Activated CD4-positive, alpha-beta T cell treated with anti-CD3 and anti-CD28 coated beads for 4 hours (primary cell): ENCODE measurements at places on chromosomes 16 and 17.

- peak; percentile 87 for DNase-seq
Observed at GRCh38 chr16:58511933-58512815, 3.1 kb upstream of the SETD6 start.

DNA sequence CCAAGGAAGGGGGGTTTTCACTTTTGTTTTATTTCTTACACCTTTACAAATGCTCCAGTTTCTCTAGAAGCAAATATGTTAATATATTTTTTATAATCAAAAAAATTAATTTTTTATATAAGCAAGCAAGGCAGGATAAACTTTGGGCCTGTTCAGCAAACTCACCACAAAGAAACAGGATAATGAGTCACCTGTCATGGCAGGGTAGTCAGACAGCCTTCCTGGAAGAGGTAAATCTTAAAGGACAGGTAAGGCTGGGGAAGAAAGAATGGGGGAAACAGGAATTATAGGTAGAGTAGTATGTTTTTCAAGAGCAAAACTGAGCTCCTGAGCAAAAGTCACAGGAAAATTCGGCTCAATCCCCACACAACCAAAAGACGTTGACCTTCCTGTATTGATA, 186.3 kb upstream of the SOX9 start:
- DNase-seq, result no peak

DNA sequence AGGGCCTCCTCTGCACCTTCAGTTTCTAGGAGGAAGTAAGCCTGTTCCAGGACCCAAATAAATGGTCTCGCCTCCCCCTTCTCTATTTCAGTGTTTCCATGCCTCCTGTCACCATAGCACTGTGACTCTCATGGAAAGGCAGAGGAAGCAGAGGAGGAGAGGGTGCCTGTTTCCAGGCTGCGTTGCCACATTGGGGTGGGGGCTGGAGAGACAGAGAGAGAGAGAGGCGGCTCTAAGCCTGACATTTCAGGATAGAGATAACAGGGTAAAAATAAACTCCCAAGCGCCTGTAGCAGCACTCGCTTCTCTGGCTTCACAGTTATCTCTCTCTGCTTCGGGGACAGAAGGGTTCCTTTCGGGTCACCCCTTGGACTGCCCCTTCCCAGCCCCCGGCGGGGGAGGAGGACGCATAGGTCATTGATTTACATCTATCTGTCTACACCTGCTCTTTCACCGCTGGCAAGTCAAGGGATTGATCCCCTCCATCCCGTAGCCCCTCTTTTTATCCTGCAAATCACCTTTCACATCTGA, 71.2 kb upstream of the MRTFB start:
- DNase-seq, result no peak

GRCh38 chr17:17700251-17700969, 19.2 kb downstream of the RAI1 start:
- no peak for DNase-seq

- no peak for DNase-seq
Observed at GRCh38 chr17:39652587-39653315, 12.4 kb upstream of the TCAP start.

DNA sequence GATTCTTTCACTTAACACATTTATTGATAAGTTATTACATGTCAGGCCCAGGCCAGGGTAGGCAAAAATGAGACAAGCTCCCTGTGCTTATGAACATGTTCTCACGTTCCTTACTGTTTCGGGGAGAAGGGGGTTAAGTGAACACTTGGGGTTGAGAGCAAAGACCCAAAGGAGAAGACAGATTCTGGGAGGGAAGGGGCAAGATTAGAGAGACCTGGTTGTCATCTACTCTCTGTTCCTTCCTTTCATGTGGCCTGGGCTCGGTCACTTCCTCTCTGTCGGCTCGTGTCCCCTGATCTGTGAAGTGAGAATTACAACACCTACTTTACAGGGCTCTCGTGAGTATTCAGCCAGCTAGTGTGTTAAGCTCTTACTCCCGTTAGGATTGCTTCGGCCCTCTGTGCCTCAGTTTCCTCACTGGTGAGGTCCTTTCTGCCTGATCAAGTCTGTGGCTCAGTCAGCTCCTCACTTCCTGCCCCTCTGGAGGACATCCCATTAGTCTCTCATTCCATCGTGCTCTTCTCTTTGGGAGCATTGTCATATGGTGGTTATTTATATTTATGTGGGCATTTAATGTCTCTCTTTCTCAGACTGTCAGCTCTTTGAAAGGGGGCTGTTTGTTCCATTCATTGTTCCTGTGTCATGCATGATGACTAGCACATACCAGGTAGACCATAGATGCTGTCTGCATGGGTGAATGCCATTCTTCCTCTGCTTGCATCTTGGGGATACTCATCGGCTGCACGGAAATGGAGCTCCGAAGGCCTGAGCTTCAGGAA, 38.9 kb downstream of the PLCG2 start:
- DNase-seq, result no peak

DNA sequence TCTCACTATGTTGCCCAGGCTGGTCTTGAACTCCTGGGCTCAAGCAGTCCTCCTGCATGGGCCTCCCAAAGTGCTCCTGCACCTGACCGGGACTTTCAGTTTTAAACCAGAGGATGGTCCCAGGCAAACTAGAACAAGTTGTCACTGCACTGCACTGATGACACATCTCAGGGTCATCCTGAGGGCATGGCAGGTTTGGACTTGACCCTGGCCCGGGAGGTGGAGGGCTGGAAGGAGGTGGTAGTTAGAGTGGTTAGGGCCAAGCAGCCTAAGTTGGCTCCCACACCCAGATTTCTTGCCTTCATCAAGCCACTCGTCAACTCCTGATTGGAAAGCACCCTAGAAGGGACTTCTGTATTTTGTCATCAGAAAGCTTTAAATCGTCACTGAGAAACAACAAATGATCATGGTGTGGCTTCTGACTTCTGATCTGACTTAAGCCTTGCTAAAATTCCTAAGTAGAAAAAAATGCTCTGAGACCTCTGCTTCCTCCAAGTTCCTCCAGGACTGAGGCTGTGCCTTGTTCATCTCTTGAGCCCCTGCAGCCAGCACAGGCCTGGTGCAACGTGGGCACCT, 43.5 kb downstream of the EMP2 start:
- no peak for DNase-seq

GRCh38 chr16:11794447-11794846, 2.6 kb downstream of the ZC3H7A start:
- DNase-seq, result no peak

- DNase-seq, result no peak
Observed at GRCh38 chr16:22862046-22862445, 48.1 kb downstream of the HS3ST2 start.

DNA sequence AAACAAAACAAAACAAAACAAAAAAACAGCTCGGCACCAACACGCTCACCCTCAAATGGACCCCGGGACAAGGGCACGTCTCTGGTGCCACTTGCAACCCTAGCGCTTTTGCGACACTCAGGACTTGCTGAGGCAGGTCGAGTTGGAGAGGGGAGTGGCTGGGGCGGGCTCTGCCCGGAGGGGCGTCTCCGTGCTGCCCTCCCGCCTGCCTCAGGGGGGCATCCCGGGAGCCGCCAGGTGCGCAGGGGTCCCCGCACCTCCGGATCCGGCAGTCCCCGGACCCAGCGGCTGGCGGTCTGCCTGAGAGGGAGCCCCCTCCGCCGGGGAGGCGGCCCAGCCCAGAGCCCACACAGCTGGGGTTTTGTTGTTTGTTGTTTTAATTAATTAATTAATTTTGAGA, at the start of gene SLC52A1:
TSS of gene SLC52A1 (minus strand) at position 112 of the 400 bp plus-strand sequence. CDS start 820 bp downstream, outside the sequence.
- DNase-seq, result no peak

DNA sequence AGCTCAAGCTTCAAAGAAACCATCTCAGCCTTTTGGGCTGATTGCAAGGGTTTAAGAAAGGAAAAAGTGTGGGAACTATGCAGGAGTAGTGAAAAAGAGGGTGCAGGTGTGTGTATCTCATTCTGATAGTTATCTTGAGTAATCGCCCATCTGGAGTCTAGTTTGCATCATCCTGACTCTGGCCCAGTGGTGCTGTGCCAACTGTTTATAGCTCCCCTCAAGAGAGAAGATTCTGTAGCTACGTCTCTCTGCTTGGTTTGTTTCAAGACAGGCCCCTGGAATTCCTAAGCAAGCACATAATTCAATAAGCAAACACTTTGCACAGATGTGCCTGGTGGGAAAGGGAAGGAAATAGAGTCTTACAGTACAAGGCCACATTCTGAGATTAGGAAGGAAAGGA, 144.4 kb downstream of the HAPSTR1 start:
- no peak for DNase-seq

- DNase-seq, result no peak
Observed at GRCh38 chr16:57483725-57484514, 2.4 kb downstream of the DOK4 start.

- no peak for DNase-seq
Observed at GRCh38 chr16:10982465-10983150, 38.2 kb downstream of the CLEC16A start.

- no peak for DNase-seq
Observed at GRCh38 chr17:66791347-66791746, 43.6 kb upstream of the CACNG5 start.

DNA sequence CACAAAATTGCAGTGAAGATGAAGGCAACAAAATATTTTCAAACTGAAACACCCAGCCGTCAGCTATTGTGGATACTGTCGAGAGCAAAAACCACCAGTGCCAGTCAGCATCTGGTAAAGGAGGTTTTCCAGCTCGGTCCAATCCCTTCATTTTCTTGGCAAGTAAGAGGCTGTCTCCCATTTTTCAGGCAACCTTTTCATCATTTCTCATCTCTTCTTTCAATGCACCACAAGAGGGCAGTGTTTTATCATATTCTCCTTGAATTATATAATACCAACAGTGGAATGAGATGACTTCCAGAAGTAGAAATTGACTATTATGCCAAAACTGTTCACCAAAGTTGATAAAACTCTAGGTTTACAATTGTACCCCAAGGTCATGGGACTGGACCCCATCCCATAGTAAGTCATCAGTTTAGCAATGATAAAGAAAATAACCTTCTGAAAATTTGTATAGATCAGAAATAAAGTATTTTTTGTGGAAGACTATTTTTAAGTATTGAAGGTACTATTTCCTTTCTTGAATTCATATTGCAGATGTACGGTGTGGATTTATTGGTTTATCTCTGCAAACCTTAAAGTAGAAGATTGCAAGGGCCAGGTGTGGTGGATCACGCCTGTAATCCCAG, 16.8 kb downstream of the NQO1 start:
- DNase-seq, result no peak

- DNase-seq, result no peak
Observed at GRCh38 chr16:88287219-88287618, 95.5 kb upstream of the ZNF469 start.

DNA sequence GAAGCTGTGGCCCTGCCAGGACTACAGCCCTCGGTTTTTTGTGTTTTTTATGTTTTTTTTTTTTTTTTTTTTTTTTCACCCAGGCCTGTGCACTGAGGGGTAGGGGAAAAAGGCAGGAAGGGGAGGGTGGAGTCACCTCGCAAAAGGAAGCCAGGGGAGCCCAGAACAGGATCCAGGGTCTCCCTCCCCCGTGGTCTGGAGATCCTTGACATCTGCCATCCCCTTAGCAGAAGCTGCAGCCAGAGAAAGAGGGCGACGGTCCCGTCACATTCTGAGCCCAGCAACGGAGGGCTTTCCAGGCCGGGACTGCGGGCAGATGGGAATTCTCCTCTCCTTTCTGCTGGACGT, 29.1 kb upstream of the PHOSPHO1 start:
- DNase-seq, result no peak

GRCh38 chr16:13896543-13897182, 23.3 kb upstream of the ERCC4 start:
- DNase-seq, result no peak

DNA sequence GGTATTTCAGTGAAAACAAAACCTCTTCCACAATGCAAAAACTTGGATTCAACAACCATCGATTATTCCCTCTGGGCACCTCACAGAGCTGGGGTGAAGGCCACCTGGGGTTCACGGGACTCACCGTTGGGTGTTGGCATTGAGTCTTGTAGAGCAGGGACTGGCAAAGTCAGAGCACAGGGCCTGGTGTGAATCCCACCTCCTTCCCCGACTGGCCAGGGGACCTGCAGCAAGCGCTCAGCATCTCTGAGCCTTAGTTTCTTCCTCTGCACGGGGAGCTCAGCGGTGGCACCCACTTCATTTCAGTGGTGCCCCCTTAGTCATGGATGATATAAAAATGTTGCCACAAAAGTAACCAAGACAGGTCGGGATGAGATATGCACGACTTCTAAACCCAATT, 100.4 kb downstream of the METRNL start:
- no peak for DNase-seq

DNA sequence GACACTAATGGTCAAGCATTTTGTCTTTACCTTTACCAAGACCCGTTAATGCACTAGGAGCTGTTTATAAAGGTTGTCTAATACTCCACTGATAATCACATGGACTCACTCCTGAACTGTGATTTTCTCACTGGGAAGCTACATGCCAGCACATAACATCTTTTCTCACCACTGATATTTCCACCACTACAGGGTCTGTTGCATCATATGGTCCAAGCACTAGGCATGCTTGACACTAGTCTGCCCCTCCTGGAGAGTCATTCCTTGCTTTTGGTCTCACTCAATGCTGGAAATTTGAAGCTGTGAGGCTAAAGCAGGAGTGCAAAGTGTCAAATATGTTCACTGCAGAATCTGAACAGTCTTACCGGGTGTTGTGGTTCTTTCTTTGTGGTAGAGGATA, 1576.8 kb downstream of the CDH8 start:
- DNase-seq, result no peak

GRCh38 chr16:7420079-7420478, 87.4 kb downstream of the RBFOX1 start:
- DNase-seq, result no peak

- DNase-seq, result peak; percentile 54
Observed at GRCh38 chr17:40582328-40582901, 17.1 kb upstream of the CCR7 start.

DNA sequence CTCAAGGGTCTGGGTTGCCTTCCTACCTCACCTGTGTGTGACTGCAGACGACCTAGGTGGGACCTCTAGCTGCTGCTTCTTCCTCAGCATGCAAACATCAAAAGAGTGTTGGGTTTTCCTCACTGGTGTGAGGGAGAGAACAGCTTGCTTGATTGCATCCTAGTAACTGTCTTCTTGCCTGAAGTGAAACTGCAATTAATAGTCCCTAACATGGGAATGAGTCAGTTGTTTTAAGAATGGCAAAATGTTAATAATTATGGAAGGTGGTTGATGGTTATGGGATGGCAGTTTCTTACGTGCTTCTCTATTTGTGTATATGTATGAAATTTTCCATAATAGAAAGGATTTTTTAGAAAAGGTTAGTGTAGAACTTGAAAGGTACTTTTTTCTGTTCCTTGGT, 5.9 kb downstream of the POLR2C start:
- no peak for DNase-seq
